ENCODE measurements at places on chromosomes 12 and 14.
A peak's percentile ranks its signal among the peaks of the same experiment; 100 is the strongest.

- peak; percentile 85 for DNase-seq
These were observed 62.4 kb downstream of the GSC start for GRCh38 chr14:94707494-94707893.

DNA sequence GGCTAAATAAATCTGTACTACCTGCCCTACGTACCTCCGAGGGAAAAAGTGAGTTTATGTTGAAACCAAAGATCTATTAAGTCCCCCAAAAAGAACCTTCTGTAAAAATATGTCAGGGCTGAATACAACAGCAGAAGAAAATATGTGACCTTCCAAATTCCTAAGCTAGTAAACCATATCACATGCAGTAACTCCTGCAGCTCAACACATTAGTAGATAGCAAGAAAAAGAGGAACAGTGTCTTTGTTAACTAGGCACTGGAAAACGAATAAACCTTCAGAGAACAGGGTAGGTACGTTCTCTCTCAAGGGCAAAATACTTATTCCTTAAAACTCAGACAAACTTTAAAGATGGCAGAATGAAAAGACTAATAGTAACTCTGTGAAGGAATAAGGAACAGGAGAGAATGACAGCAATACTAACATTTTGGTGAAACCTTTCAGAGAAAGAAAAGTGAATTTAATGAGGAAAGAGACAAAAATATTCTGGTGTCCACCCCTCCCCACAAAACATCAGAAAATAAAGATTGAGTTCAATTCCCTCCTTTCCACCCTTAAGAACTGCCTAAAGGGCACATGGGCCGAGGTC, 18.0 kb downstream of the CBX5 start:
- DNase-seq: no peak

- DNase-seq: no peak
These were observed 10.5 kb downstream of the SNX6 start for GRCh38 chr14:34619471-34619870.

DNA sequence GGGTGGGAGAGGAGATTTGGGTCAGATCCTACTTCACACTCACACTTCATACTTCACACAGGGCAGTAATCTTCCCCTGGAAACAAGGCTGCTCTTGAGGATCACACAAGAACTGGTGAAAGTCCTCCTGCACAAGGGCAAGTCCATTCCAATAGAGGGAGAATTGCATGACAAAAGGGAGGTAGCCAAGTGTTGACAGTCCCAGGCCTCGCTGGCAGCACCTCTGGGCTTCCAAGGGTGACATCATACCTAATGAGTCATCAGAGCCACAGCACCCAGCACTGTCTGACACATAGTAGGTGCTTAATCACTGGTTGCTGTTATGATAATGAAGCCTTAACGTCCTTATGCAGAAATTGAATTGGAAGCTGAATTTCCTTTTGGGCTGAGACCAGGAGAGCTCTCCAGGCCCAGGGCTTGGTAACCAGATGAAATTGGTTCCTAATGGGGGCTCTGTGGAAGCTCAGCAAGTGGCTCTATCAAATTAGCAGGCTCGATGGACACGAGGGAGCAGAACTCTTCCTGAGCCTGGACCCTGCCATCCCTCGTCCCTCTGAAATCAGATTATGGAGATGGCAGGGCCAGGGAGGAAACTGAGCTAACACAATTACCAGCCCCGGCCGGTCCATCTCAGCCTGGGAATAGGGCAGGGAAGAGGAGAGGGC, 58.8 kb upstream of the ACTN1 start:
- peak; percentile 62 for DNase-seq

GRCh38 chr12:110088936-110089335, 35.2 kb upstream of the IFT81 start:
- DNase-seq: no peak

GRCh38 chr14:81386290-81386745, 13.8 kb downstream of the STON2 start:
- DNase-seq: no peak

GRCh38 chr14:103533999-103534575, 5.1 kb downstream of the TRMT61A start:
- no peak for DNase-seq

- DNase-seq: no peak
These were observed 110.0 kb downstream of the EPS8 start for GRCh38 chr12:15679151-15679550.

- no peak for DNase-seq
These were observed 8.6 kb downstream of the ASB2 start for GRCh38 chr14:93967637-93968250.

GRCh38 chr12:16036073-16036472, 124.9 kb downstream of the DERA start:
- DNase-seq: no peak

- DNase-seq: no peak
These were observed 256.0 kb downstream of the RPAP3 start for GRCh38 chr12:47449797-47450196.

DNA sequence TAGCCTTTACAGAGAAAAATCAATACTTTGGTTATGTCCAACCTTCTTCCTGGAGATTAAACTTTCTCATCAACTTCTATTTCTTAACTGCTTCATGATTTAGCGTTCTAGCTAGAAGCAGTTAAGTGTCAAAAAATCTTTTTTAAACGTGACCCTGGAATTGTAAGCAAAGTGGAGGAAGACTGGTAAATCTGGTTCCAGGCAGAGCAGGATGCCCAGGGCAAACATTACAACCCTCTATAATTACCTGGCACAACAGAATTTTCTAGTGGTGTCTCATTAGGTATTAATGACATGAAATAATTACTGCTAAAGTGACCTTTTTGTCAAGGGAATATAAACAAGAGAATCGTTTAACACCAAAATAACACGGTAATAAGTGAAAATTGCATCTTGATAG, 320.8 kb downstream of the MED13L start:
- no peak for DNase-seq

DNA sequence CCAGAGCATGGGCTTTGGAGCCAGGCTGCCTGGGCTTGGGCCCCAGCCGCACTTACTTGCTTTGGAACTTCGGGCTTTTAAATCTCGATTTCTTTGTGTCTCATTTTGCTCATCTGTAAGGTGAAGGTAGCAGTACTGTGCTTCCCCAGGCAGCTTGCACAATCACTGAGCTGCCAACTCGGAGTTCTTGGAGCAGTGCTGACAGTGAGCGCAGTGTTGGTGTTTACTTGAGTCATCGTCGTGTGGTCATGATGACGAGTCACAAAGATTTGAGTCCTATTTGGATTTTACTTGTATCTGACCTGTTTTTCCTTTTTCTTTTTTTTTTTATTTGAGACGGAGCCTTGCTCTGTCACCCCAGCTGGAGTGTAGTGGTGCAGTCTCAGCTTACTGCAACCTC, 31.3 kb upstream of the ATF1 start:
- peak; percentile 72 for DNase-seq

DNA sequence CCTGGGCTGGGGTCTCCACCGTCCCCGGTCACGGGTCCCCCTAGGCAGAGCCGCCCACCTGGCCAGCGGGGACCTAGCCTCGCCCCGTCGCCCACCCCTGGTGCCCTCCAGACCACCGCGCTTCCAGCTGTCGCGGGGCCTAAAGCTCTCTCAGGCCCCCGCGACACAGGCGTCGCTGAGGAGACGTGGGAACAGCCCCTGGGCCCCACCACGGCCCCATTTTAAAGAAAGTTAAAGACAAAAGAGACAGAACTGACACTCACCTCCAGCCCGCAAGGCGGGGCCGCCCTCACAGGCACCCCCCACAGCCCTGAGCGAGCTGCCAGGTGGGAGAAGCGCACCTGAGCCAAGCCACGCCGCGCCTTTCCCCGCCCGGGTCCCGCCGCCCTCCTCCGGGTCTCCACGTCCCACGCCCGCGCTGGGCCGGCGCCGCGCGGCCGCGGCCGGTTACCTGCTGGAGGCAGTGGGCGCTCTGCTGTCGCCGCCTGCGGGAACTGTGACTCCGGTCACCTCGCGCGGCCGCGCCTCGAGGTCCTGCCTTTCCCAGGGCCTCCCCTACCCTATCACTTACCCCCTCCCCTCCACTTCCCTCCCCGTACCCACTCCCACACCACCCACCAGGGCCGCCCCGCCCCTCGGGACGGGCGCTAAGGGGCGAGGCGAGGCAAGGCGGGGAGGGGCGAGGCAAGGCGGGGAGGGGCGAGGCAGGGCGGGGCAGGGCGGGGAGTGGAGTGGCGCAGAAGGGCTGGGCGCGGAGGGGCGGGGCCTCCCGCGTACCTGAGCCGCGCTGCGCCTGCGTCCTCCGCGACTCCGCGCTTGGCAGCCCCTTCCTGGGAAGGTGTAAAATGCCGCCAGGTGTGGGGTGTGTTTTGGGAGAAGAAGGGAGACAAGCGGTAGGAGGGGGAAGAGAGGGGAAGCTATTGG, 31.2 kb downstream of the TC2N start:
- peak; percentile 95 for DNase-seq

DNA sequence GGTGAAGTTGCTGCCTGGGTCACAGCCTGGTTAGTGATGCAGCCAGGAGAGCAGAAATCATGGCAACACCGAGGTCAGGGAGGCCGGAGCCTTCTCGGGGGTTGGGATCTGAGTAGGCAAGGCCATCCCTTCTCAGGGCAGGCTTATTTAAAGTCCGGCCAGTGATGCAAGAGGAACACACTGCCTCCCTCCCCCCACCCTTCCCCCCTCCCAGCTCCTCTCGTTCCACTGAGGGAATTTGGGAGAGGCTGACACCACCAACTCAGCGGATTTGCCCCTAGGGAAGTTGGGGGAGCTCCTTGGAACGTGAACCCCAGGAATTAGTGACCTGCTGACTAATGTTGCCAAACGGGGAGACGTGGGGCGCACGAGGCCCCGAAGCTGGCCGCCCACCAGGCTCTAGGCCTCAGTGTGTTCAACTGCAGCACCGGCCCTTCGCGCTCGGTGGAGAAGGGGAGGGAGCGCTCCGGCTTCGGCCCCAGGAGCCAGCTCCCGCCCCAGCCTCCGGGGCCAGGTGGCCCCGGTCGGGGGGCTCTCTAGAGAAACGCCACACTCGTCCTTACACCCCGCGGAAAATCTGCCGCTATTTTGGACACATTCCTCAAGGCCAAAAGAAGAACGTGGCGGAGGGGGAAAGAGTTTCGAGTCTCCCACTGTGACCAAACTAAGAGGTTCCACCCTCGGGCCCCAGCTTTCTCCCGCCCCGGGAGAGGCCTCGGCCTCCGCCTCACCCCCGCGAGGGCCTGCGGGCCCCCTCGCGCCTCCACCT, 1.6 kb downstream of the CTDSP2 start:
- peak; percentile 91 for DNase-seq

- no peak for DNase-seq
These were observed 1.2 kb upstream of the FGD4 start for GRCh38 chr12:32398181-32398580.

DNA sequence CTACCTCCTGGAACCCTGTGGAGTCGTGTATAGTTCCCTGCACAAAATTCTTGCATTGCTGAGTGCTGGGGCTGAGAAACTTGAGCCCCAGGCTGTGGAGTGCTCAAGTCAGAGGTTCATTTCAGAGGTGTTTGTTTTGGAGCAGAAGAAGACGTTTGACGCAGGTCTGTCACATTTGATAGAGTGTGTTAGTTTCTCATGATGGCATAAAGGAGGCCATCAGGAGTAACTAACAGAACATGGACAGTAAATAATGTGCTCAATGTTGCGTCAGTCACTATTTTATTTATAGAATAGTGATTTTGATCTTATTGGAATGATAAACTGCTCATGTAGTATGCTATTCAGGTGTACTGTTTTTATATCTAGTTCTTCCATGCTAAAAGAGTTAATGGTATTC, 44.2 kb downstream of the OTOGL start:
- DNase-seq: no peak

GRCh38 chr12:26940516-26941214, 2.4 kb downstream of the FGFR1OP2 start:
- no peak for DNase-seq

GRCh38 chr14:105141486-105142281, 26.9 kb downstream of the JAG2 start:
- peak; percentile 30 for DNase-seq

DNA sequence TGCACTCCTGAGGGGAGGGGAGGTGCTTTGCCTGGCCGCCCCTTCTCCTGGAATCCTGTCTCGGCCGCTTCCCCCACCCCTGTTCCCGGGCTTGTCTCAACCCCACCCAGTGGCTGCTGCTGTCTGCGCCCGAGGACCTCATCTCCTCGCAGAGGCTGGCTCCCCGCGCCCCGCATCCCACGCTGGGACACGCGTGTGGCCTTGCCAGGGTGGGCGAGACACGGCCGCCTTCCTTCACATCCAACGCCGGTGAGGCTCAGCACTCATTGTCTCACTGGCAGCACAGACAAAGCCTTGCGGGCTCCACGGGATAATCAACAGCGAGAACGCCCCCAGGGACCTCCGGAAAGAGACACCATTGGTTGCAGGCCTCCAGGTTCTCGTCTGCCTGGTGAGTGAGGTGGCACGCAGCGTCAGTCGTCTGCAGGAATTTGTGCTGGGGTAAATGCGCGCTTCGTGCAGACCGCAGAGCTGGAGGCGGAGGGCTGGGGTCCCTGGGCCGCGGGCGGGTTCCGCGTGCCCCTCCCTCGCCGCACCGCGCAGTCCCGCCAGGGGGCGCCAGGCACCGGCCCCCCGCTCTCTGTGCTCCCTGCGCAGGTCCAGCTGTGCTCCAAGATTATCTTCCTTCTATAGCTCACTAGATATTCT, 26.8 kb downstream of the CCDC177 start:
- peak; percentile 96 for DNase-seq
